GM23338 (cell line): ENCODE measurements at places on chromosomes 7 and 10. TPM values are rescaled to one million over a fixed set of nuclear protein-coding genes. Genes with fewer than 3 reads are reported as not detected.
A peak's percentile ranks its signal among the peaks of the same experiment; 100 is the strongest.

DNA sequence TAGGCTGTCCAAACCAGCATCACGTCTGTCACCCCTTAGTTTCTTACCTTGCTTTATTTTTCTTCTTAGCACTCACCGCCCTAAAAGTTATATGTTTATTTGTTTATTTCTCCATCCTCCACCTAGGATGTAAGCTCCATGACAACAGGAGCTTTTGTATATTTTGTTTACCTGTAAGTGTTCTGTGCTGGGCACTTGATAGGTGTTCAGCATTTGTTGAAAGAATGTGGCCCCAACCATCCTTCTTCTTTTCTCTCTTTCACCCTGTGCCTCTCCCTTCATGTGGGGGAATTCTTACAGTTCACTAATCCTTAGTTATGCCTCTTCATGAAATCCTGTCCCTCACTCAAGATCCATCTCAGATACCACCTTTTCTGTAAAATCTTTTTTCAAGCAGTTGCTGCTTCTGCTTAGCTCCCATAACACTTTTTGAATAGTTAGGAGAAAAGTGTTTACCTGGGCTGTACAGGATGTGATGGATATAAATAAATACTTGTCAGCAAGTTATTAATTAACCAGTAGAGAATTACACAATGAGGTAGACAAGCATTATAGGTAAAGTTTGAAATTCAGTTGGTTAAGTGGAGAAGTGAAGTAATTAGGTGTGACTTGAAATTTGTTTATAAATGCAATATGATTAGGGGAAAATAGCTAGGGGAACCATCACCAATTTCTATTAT lies 9.7 kb downstream of the AHR start:
- DNase-seq: peak; percentile 29

DNA sequence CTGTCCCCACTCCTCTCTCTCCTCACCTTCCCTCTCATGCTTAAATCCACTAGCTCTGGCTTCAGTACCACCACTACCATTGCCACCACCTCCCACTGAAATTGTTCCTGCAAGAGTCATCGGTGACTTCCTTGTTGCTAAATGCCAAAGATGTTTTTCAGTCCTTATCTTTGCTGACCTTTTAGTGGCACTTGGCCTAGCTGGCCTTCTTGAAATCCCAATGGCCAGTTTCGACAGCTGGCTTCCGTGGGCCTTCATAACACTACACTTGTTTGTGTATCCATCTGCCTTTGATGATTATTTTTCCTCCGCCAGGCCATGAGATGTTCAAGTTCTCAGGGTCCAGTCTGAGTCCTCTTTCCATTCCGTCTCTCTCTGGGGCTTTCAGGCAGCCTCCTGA lies 118.2 kb upstream of the NANOS1 start:
- DNase-seq: no peak

- no peak for DNase-seq
Measured at GRCh38 chr10:24484771-24485170, 238.9 kb downstream of the ARHGAP21 start.

DNA sequence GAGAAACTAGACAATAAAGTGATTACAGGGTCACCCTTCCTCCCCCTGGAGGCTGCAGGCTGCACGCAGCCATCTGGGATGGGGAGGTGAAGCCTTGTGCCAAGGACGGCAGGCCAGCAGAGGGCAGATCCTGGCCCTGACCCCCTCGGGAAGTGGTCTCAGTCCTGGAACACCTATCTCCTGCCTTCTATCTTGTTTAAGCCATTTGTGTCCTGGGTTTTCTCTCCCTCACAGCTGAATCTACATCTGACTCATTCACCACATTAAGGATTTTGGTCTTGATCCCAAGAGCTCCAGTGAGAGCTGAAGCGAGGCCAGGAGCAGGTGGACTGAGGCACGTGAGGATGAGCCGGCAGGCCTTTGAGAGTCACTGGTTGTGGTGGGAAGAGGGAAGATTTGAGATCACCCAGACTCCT lies 16.4 kb upstream of the PARP12 start:
- peak; percentile 82 for DNase-seq

DNA sequence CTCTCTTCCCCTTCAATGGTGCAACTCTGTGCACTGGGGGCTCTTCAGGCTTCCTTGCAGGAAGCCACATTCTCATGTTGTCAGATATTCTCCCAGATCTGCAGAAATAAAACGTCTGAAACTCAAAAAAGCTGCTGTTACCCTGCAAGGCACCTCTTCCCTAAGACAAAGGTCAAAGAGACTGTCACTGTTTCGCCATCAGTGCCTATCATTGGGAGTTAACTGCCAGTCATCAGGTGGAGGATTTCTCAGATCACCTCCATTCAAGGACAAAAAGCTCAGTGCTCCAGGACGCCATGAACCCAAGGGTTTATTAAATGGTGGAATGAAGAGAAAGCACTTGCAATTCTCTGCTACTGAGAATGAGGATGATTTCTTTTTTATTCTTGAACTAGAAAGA lies 144.6 kb upstream of the PALS2 start:
- DNase-seq: no peak

- peak; percentile 79 for DNase-seq
Measured at GRCh38 chr10:43221419-43222209, 45.3 kb downstream of the RASGEF1A start.

GRCh38 chr10:24569828-24570657 lies 153.6 kb downstream of the ARHGAP21 start:
- DNase-seq: no peak

- DNase-seq: peak; percentile 39
Measured at GRCh38 chr7:90595342-90595800, 750 bp upstream of the CDK14 start.

- DNase-seq: no peak
Measured at GRCh38 chr7:3128857-3129490, 85.3 kb upstream of the CARD11 start.

DNA sequence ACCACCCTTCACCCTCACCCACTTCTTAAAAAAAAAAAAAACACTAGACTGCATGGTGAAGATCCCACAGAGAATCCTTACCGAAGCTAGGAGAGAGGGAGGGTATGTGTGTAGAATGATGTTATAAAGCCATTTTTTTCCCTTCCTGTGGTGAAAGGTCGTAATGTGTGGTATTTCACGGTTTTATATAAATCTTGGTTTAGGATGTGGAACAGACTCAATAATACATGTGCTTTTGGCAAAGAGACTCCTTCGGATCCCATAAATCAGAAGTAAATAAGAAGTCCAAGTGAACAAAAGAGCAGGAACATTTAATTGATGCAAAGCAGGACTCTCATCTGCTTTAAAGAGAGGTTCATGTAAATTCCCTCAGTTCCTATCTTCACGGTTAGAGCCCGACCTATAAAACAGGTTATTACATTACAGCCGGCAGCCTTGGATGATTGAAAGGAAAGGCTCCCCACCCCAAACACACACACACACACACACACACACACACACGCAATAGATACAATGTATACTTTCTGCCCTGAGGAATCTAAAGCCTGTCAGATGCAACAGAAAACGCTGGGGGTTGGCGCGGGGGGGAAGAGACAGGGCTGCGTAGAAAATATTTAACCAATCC lies 8.8 kb downstream of the DLX5 start:
- peak; percentile 5 for DNase-seq

- no peak for DNase-seq
Measured at GRCh38 chr10:21791276-21791675, 212.3 kb downstream of the DNAJC1 start.

- DNase-seq: no peak
Measured at GRCh38 chr10:75877877-75878276, 446.5 kb downstream of the LRMDA start.

DNA sequence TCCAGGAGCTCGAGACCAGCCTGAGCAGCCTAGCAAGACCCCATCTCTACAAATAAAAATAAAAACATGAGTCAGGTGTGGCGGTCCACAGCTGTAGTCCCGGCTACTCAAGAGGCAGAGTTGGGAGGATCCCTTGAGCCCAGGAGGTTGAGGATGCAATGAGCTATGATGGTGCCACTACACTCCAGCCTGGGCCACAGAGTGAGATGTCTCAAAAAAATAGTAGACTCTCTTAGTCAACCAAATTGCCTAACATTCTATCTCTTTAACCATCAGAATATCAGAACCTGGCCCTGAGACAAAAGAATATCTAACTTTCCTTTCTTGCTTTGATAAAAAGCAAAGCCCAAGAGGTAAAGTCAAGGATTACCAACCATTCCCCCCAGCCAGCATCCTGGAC lies 35.0 kb upstream of the CUX1 start:
- no peak for DNase-seq

DNA sequence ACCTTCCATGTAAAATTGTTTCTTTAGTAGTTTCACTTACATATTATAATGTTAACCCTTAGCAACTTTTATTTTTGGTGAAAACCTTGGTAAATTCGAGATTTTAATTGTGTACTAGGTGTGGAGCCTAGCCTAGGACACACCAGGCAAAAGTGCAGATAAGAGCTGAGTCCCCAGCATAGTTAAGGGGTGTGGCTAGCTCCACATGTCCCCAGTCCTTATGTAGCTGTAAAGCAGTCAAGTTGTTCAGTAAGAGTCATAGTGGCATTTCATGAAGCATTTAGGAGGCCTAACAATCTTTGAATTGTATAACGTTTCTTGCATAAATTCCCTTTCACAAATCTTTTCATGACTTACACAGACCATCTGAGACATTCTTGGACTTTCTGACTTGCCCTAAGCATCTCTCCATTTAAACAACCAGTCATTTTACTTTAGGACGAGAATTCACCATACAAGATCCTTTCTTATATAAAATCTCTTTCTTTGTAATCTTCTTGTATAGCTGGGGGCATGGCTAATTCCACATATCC lies 53.8 kb upstream of the INHBA start:
- DNase-seq: no peak

- DNase-seq: no peak
Measured at GRCh38 chr7:36928311-36928710, 204.0 kb upstream of the AOAH start.

DNA sequence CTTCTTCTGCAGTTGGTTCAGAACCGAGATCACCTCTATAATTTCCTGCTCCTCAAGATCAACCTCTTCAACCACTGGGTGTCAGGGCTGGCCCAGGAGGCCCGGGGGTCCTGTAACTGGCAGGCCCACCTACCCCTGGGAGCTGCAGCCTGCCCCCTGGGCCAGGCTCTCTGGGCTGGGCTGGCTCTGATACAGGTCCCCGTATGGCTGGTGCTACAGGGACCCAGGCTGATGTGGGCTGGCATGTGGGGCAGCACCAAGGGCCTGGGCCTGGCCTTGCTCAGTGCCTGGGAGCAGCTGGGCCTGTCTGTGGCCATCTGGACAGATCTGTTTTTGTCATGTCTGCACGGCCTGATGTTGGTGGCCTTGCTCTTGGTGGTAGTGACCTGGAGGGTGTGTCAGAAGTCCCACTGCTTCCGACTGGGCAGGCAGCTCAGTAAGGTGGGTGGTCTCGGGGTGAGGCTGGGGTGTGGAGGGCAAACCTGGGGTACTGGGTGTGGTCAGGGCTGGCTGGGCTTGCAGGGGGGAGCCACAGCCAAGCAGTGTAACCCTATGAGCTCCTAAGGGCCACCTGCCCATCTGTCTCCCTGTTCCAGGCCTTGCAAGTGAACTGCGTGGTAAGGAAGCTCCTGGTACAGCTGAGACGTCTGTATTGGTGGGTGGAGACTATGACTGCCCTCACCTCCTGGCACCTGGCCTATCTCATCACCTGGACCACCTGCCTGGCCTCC lies 4.2 kb downstream of the TMEM270 start:
- no peak for DNase-seq

DNA sequence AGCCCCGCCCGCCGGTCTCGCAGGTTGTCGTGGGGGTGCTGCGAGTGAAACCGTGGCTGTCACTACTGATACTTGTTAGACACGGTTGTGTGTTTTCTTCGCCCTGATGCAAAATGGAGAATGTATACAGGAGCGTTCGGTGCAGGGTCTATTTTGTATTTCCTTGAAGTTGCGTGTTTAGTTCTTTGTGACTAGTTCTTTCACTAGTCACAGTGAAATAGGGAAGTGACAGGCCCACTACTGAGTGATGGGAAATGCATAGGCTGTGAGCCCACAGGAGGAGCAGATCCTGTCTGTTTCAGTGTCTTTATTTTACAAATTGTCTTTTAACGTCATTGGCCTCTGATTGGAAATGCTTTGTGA lies 675 bp downstream of the ABRAXAS2 start:
- no peak for DNase-seq

DNA sequence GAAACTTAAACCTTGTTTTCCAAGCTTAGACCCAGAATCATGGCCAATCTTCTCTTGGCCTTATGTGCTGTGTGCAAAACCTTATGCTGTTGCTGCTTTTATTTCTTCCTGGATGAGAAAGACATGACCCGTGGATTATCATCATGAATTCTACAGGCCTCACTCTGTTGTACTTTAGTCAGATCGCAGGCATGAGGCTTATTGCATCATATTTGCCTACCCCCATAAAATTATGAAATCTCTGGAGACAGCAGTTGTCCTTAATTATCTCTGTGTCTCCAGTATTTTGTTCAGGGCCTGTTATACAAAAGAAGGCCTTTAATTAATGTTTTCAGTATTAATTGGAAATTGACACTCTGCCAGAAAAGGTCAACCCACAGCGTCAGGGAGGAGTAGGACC lies 71.6 kb downstream of the PLCE1 start:
- DNase-seq: no peak

DNA sequence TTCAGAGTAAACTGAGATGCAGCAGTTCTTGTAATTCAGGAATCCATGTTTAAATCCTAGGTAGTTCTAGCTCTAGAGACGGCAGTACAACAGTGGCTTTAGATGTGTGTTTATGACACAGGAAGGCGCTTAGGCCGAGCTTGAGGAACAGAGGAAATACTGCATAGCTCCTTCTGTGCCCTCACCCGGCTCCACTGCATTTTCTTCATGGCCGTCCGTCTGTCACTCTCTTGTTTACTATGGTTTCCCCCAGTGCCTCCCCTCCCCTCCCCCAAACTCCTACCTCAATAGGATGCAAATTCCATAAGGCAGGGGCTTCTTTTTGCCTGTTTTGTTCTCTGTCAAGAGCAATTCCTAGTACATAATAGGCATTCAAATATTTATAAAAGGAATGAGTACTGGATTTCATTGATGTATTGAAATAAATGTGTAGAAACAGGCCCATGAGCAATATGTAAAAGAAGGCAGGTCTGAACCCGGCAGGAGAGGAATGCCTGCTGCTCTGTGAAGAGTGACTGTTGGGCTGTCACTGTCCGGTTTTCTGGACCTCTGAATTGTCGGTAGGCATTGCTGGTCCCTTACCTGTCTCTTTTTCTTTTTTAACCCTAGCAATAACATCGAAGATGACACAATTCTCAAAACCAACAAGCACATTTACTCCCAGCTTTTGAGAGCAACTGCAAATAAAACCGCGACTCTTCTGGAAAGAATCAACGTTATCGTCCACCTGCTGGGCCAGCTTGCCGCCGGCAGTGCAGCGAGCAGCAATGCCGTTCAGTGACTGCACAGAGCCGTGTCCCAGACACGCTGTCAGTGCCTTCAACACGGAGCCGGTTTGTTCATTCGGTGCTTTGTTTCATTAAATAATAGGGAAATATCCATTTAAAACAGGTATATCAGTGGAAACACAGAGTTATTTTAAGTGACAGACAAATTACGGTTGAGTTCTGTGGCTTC lies 12.7 kb downstream of the MMP21 start:
- no peak for DNase-seq

The HMX3 gene
- not detected in 2 replicates for polyA plus RNA-seq

The ZRANB1 gene
- polyA plus RNA-seq: 2.6 and 4.2 TPM in 2 replicates

The CALML5 gene
- polyA plus RNA-seq: 0.26 and 0.40 TPM in 2 replicates

The NPY4R2 gene
- not detected in 2 replicates for polyA plus RNA-seq

The NEUROG3 gene
- 0.31 TPM in 1 of 2 replicates, not detected in the other for polyA plus RNA-seq

The CALHM2 gene
- polyA plus RNA-seq: 2.1 and 2.2 TPM in 2 replicates

The PPRC1 gene
- polyA plus RNA-seq: 41.1 and 43.2 TPM in 2 replicates

The CALHM1 gene
- 0.11 and 0.16 TPM in 2 replicates for polyA plus RNA-seq

The TCAF2 gene
- 0.09 TPM in 1 of 2 replicates, not detected in the other for polyA plus RNA-seq
